ENCODE measurements at places on chromosomes 6 and 20.

- no peak for DNase-seq
Observed at GRCh38 chr20:60867589-60867988, 384.5 kb upstream of the CDH4 start.

DNA sequence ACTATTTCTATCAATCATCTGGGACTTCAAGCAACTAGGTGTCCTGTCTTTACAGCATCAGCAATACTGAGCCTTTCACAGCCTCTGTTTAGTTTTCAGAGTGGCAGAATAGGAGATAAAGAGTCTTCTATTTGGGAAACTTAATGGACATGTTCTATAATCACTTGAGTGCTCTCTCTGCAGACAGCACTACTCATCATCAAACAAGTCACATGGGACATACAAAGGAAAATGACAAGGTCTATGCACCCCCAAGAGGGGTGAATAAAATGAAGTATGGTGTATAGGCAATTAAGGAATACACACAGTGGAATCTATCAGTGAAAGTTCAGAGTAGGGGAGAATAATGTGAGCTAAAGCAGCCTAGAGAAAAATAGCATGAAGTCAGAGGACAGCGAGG, 237.8 kb upstream of the THEMIS start:
- no peak for DNase-seq

GRCh38 chr6:138555421-138555988, 56.2 kb upstream of the NHSL1 start:
- DNase-seq, result no peak

GRCh38 chr6:35140639-35141006, 516 bp downstream of the TCP11 start:
- DNase-seq, result no peak

GRCh38 chr6:53761036-53761435, 33.8 kb upstream of the LRRC1 start:
- no peak for DNase-seq

- no peak for DNase-seq
Observed at GRCh38 chr6:32954986-32955802, 2.3 kb upstream of the HLA-DMA start.

GRCh38 chr6:70857387-70858077, 99.3 kb downstream of the B3GAT2 start:
- DNase-seq, result no peak

DNA sequence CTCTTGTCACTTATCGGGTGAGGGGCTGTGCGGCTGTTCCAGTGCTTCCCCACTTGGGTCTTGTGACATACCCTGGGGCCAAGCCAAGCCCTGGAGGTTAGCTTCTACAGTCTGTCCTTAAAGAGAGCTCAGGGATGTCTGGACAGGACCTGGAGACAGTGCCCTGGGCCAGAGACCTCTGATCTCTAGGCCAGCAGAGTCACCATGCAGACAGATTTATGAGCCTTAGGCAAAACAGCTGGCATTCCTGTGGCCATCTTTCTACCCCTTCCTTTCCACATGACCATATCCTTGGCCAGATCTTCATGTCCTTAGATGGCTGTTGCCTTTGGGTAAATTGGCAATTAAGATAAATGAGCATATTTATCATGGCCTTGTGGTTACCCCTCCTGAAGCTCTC, 678.6 kb downstream of the MAFB start:
- DNase-seq, result peak; percentile 31

DNA sequence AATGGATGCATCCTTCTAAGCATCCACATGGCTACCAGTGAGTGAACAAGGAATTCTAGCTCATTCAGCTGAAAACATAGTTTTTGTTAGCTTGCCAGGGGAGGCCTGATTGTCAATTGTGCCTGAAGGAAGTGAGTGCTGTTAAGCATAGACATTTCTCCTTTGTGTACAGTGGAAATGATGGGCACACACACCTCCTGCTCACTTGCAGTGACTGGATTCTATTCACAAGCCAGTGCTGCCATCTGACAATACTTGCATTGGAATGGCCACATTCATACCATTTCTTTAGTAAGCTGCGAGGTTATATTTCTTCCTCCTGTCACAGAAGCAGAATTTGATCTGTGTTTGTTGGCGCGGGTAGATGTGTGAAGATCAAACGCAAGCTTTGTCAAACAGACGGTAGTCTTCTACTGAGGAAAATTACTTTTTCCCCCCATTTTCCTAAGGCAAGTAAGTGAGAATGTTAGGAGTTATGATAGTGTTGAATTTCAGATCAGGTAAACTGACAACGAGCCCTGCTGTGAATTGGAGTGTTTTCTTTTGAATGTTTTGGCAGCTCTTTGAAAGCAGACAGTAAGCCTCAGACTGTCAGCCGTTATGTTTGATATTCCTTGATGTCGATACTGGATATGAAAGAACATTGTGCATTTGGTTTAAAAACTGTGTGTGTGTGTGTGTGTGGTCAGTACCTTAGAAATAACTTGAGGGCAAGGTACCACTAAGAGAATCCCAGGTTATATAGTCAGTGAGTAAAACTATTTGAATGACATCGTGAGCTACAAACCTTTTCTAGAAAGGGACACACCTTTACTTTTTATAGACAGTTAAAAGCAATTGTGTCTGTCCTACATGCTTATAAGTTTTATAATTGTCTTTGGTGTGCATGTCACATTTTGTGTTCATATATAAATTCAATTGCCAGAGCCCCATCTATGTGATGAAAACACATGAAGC, 84.2 kb upstream of the BMP2 start:
- no peak for DNase-seq

GRCh38 chr6:50992232-50992631, 173.6 kb downstream of the TFAP2B start:
- no peak for DNase-seq

DNA sequence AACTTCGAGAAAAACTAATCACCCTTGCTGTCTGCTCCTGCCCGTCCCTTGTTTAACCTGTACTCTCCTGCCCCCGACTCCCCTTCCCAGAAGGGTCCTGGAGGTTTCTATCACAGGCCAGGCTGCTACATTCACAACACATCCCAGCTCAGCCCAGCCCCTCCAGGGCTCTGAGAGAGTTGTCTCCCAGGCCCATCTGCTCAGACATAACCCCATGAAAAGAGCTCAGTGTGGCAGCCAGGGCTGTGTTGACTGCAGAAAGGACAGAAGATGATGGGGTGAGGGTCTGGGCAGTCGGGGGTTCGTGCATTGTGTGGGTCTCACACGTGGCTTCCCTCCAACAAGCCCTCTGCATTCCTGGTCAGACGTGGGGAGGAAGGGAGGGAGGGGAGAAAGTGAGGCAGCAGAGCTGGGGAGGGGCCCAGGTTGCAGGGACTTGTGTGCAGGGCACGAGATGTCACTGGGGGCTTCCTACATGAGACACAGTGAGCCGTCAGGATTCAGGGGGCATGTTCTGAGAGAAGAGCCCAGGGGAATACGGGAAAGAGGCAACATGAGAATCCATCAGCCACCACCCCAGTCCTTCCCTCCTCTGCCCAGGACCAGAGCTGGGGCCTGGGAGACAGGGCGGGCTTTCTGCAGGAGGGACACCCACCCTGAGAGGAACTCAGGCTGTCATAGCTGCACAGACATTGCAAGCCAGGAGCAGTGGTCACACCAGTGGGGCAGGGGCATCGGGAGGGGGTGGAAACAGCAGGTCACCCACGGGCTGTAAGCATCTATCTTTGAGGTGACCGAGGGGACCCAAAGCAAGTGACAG, 372.9 kb downstream of the PREX1 start:
- no peak for DNase-seq

DNA sequence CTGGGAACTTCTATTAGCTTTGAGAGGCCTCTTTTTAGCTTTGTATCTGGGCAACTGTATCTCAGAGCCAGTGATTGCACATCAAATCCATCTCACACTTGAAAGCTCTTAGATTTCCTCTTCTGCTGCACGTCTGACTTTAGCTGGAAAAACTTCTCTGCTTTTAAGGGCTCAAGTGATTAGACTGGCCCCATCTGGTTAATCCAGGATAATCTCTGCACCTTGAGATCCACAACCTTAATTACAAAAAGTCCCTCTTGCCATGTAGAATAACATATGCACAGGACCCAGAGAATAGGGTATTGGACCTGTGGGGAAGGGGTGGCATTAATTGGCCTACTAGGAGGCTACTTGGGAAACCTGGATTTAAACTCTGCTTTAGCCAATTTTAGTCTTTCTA, 24.2 kb downstream of the KLHL31 start:
- DNase-seq, result no peak

Data from lower lobe of right lung (tissue), 2 donors.